Left lobe of liver (tissue), 2 donors: ENCODE measurements at places on chromosomes 5 and 9. TPM values are rescaled to one million over a fixed set of nuclear protein-coding genes. Genes with fewer than 3 reads are reported as not detected.

DNA sequence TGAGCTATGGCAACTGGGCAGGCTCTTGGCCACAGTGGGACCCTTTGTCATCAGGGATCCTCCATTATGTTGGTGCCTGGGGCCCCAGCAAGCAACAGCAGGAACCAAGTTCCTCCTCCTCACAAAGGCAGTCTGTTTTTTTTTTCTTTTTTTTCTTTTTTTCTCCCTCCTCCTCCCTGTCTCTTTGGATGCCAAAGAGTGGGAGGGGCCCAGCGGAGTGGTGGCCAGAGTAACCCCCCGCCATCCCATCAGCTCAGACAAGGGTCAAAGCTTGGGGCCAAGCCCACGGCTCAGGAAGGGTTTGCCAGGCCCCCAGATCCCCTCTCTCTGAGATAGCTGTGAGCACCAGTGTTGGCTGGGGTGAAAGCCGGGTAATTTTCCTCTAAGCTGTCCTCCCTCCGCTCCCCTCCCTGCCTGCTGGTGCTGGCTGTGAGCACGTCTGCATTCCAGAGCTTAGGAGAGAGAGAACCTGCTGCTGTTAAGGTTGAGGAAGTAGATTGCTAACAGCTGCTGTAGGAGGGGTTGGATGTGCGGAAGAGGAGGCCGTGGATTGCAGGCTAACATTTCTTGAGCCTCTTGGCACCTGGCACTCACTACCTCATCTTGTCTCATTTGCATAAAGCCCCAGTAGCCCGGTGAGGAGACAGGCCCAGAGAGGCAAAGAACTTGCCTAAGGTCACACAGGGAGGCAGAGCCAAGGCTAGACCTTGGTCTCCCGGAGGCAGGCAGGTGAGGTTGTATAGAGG is 21.2 kb downstream of the GSN start:
- peak; percentile 52 for DNase-seq

DNA sequence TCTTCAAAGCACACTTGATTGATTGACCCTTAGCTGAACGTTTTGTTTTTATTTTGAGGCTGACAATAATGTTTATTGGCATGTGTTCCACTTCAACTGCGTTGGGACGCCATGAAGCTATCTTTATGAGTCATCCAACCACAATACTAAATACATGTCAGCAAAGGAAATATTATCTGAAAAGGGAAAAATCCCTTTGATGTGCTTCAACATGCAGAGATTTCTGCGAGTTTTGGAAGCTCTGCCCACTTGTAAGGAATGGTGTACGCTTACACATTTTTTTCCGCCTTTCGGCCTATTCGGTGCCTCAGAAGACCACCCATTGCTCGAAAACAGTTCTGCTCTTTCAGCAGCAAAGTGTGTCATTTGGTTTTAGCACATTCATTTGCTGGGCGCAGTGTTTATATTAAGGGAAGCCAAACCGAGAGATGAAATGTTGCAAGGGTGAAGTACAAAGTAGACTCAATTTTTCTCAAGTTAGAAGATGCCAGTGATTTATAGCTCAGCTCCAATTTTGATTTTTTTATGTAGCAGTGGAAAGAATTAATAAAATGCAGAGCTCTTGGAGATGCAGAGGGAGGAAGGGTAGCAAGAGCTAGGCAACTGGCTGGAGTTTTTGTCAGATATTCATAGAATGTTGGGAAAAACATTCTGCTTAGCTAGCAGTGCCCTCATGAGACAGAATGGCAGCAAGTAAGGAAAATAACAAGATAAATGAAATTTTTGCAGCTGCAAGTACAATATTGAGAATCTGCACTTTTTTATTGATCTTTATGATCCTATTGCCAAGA is 68.9 kb downstream of the PRDM6 start:
- DNase-seq = no peak

- DNase-seq = no peak
Observed at GRCh38 chr5:179954434-179954833, 46.7 kb upstream of the TBC1D9B start.

- no peak for DNase-seq
Observed at GRCh38 chr5:158606233-158606632, 493.5 kb downstream of the EBF1 start.

DNA sequence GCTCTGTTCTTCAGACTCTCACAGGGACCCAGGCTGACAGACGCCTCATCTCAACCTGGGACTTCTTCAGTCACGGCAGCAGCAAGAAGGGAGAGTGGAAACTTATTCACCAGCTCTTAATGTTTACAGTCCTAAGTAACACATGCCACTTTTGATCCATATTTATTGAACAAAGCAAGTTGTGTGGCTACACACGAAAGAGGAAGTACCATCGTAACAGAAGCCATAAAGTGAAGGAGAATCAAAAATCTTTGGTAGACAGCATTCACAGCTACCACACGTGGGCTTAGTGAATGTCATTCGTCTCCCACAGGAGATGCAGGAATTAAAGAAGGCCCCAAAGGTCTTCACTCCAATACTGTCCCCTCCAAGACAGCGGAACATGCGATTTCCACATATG is 582.6 kb downstream of the CETN3 start:
- no peak for DNase-seq

GRCh38 chr5:110854200-110854599 is 115.4 kb downstream of the SLC25A46 start:
- no peak for DNase-seq

GRCh38 chr5:35316611-35317274 is 86.5 kb upstream of the PRLR start:
- DNase-seq = no peak

Gene CDC20B
- total RNA-seq = not detected

Gene PLCXD3
- total RNA-seq = 1.2 TPM

Gene IRX1
- total RNA-seq = not detected

Gene NIM1K
- total RNA-seq = 0.50 TPM

Gene PCDHA11
- 0.23 TPM for total RNA-seq

Gene IL13
- not detected for total RNA-seq

Gene CCL27
- total RNA-seq = not detected

Gene ACOT12
- total RNA-seq = 51.6 TPM

Gene EQTN
- total RNA-seq = not detected
